ENCODE measurements at places on chromosomes 4 and X.

- no peak for DNase-seq
These were observed 10.3 kb downstream of the FHDC1 start for GRCh38 chr4:152946446-152946845.

DNA sequence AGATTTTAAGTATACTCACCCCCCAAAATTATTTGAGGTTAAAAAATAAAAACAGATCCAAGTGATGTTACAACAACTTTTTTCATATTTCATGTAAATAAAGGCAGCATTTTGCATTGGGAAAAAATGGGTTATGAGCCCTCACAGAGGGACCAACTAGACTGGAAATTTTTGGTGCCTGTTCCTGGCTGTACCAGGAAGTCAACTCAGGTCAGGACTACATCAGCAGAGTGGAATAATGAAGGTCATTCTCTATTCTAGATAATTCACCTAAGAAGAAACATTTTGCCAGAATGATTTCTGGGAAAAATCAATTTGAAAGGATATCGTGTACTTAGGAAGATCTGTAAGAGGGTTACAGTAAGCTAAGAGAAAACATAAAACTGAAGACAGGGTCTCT lies 66.8 kb downstream of the CORIN start:
- no peak for DNase-seq

DNA sequence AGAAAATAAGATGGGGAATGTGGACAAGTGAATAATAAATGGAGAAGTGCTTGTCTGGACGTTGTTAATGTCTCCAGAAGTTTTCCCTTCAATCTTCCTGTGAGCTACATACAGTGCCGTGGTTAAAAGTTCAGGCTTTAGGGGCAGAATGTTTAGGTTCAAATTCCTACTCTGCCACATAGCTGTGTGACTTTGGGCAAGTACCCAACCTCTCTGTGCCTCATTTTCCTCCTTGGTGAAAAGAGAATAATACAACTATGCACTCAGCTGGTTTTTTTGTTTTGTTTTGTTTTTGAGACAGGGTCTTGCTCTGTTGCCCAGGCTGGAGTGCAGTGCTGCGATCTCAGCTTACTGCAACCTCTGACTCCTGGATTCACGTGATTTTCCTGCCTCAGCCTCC lies 143.5 kb downstream of the CHIC2 start:
- DNase-seq: no peak

- DNase-seq: no peak
These were observed 77.4 kb downstream of the PSAPL1 start for GRCh38 chr4:7357323-7357722.

- no peak for DNase-seq
These were observed 160.1 kb upstream of the LDB2 start for GRCh38 chr4:17058536-17058915.

- no peak for DNase-seq
These were observed 2.7 kb downstream of the PLS3 start for GRCh38 chrX:115563633-115564162.

GRCh38 chr4:141643557-141643956 lies 7.2 kb downstream of the IL15 start:
- DNase-seq: no peak

DNA sequence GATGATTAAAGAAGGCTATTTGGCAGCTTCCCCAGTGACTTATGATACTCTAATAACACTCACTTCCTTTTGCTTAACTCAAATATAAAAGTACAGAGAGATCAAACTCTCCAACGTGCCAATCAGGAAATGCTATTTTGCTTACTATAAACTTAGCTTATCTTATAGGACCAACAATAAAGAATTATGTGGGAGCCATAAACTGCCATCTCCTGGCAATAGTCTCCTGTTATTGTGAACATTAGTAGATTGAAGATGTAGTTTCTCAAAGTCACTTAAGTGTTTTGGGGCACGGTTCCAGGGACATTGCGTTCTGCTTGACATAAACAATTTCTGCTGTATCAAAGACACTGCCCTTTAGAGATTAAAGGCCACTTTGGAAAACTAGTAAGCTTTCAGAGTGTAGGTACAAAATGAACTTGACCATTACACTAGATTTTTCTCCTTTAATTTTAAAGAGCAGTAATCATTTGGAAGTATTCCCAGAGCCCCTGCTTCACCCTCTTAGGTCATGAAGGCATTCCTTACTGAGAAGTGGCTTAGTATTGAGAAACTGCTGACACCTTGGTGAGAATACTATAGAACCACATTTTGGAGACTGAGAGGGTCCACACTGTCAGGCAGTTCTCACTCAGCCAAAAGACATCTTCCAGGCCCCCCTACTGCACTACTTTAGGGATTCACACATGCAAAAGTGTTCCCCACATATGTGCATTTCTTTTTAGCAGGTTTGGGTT lies 51.9 kb downstream of the MAOA start:
- no peak for DNase-seq

- no peak for DNase-seq
These were observed 500.3 kb downstream of the TRIML1 start for GRCh38 chr4:188639479-188640100.

DNA sequence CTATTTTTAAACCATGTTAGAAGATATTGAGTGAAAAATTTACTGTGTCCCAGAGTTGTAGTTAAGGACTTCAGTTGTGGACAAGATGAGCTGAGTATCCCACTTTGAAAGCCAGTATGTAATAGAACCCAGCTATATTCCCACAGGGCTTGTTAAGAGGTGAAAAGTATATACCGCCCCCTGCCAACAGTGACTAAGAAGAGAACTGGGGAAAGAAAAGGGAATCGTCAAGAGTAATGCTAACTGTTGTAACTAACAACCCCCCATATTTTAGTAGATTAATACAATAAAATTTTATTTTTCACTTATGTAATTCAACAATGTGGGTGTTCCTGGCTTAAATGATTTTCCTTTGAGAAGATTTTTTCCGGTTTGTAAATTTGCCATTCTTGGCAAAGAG lies 250.4 kb upstream of the GIMD1 start:
- no peak for DNase-seq

GRCh38 chrX:72276478-72276953 lies 532 bp downstream of the RPS4X start:
- no peak for DNase-seq

- no peak for DNase-seq
These were observed 1.2 kb downstream of the SPOCK3 start for GRCh38 chr4:167232805-167233684.

- no peak for DNase-seq
These were observed 42.4 kb downstream of the FNIP2 start for GRCh38 chr4:158811216-158811540.

- no peak for DNase-seq
These were observed 10.9 kb upstream of the HSFX1 start for GRCh38 chrX:149762696-149763614.

- no peak for DNase-seq
These were observed 96.5 kb downstream of the CHRDL1 start for GRCh38 chrX:110699109-110699508.

GRCh38 chr4:153799694-153800074 lies 10.8 kb upstream of the SFRP2 start:
- DNase-seq: no peak
